ENCODE measurements at places on chromosomes 4 and X. TPM values are rescaled to one million over a fixed set of nuclear protein-coding genes. Genes with fewer than 3 reads are reported as not detected.

DNA sequence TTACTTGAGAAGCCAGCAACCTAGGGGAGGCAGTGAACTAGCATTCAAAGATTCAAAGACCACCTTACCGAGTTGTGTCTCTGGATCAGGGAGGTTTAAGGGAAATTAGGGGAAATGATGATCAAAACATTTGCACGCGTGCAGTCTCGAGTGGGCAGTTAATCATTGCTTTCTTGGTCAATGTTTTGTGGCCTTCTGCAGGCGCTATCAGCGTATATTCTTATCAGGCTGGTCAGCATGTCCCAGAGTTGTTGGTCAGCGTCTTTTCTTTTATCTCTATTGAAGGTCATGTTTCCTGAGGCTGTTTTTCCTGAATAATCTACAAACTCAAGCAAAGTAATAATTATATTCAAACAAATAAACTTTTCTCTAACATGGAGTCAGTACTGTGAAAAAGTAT, 84.0 kb upstream of the ZNF81 start:
- no peaks in the 10 kb centered on the region for H3K27me3 ChIP-seq
- H3K4me3 ChIP-seq: no peak overlapping the region

PHOX2B gene
- total RNA-seq: not detected

JADE3 gene
- total RNA-seq: 2.6 TPM

RAB40AL gene
- not detected for total RNA-seq

GABRG1 gene
- not detected for total RNA-seq

GRID2 gene
- total RNA-seq: not detected

- H3K4me1 ChIP-seq: no peaks in the 10 kb centered on the region
- no peak overlapping the region for H3K4me3 ChIP-seq
- H3K27ac ChIP-seq: no peak overlapping the region
- H3K27me3 ChIP-seq: no peaks in the 10 kb centered on the region
- no peaks in the 10 kb centered on the region for H3K36me3 ChIP-seq
These were observed 313.4 kb upstream of the SLC7A11 start for GRCh38 chr4:138555584-138555983.

GRCh38 chr4:185115827-185116232, 27.2 kb upstream of the SLC25A4 start:
- peak; percentile 45 for DNase-seq
- no peak overlapping the region for H3K4me3 ChIP-seq
- H3K27ac ChIP-seq: peak overlapping the region; percentile 34

GRCh38 chr4:2797545-2798305, 4.8 kb downstream of the SH3BP2 start:
- no peaks in the 10 kb centered on the region for H3K36me3 ChIP-seq
- DNase-seq: peak; percentile 8
- H3K27ac ChIP-seq: peak overlapping the region; percentile 55
- H3K4me3 ChIP-seq: no peak overlapping the region
- peaks cover 48% of the 10 kb centered on the region for H3K4me1 ChIP-seq

DNA sequence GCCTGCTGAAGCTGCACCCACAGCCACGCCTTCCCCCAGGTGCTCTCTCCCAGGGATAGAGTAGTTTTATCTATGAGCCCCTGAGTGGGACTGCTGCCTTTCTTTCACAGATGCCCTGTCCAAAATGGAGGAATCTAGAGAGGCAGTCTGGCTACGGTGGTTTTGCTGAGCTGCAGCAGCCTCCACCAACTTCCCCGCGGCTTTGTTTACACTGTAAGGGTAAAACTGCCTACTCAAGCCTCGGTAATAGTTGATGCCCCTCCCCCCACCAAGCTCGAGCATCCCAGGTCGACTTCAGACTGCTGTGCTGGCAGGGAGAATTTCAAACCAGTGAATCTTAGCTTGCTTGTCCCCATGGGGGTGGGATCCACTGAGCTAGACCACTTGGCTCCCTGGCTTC, 84.5 kb downstream of the PRKG2 start:
- no peaks in the 10 kb centered on the region for H3K4me1 ChIP-seq
- no peak overlapping the region for H3K4me3 ChIP-seq
- H3K27ac ChIP-seq: no peak overlapping the region

DNA sequence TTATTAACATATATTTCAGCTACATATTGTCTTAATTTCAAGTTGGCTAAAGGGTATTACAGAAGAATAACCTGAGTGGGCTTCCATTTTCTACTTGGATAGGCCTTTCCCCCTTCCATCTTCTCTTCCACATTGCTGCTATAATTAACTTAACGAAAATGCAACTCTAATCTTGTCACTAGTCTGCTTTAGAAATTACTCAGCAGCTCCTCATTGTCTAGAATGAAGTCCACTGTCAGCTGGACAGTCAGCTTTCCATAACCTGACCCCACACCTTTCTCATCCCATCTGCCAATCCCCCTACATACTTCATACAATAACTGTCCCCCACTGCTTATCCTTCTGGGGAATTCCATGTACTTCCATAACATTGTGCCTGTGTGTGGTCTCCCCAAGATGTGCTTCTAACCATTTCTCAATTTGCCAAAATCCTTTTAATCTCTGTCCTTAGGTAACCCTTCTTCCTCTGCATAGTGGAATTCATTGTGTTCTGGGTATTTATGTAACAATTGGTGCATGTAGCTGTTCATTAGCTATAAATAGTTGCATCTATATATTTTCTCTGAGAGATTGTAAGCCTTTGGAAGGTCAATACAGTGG, 4.8 kb downstream of the MND1 start:
- H3K4me1 ChIP-seq: peaks cover under 1% of the 10 kb centered on the region
- no peaks in the 10 kb centered on the region for H3K27me3 ChIP-seq
- no peak overlapping the region for H3K27ac ChIP-seq
- no peak overlapping the region for H3K4me3 ChIP-seq
- no peaks in the 10 kb centered on the region for H3K36me3 ChIP-seq

GRCh38 chr4:37908488-37909331, 17.8 kb downstream of the TBC1D1 start:
- H3K4me3 ChIP-seq: peak overlapping the region; percentile 21
- no peak for DNase-seq
- H3K4me1 ChIP-seq: peaks cover 52% of the 10 kb centered on the region
- no peaks in the 10 kb centered on the region for H3K36me3 ChIP-seq
- H3K27me3 ChIP-seq: no peaks in the 10 kb centered on the region
- peak overlapping the region; percentile 55 for H3K27ac ChIP-seq

- peaks cover 32% of the 10 kb centered on the region for H3K4me1 ChIP-seq
- no peaks in the 10 kb centered on the region for H3K27me3 ChIP-seq
- H3K4me3 ChIP-seq: no peak overlapping the region
These were observed 219.7 kb downstream of the PALLD start for GRCh38 chr4:168716406-168717129.

GRCh38 chr4:39825741-39826231, 127.8 kb downstream of the UBE2K start:
- no peaks in the 10 kb centered on the region for H3K36me3 ChIP-seq
- H3K4me1 ChIP-seq: no peaks in the 10 kb centered on the region
- H3K27me3 ChIP-seq: no peaks in the 10 kb centered on the region
- no peak overlapping the region for H3K27ac ChIP-seq
- no peak for DNase-seq

DCAF12L2 gene
- total RNA-seq: not detected

DNA sequence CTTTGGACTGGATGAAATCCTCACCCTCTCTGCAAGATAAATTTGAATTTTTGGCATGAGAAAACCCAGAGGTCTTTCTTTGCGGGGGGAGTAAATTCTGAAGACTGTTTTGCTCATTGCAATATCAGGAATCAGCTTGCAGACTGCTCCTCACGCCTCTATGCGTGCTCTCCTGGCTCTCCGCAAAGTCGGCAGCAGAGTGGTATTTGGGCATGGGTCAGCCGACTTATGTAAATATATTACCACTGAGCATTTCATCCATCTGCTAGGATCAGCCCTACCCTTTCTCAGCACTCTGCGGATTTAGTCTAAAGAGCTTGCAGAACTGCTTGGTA, 288.0 kb downstream of the ASMT start:
- DNase-seq: no peak
- no peak overlapping the region for H3K4me3 ChIP-seq
- peaks cover 2% of the 10 kb centered on the region for H3K27me3 ChIP-seq
- H3K27ac ChIP-seq: no peak overlapping the region
- H3K36me3 ChIP-seq: no peaks in the 10 kb centered on the region

DNA sequence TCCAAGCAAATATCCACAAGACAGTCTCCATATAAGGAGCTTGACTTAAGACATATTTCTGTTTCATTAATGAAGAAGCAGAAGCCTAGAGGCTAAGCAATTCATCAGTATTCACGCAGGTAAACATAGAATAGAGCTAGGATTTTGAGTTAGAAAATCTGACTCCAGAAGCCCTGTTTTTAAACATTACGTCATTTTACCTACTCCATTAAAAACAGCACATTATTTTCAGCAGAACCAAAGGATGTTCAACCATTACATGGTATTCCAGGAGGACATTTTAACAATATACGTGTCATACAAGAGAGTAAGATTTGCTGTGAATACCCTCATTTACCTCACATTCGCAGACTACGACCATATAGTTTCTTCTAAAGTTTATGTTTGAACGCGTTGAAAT, 403.3 kb upstream of the TRAM1L1 start:
- no peaks in the 10 kb centered on the region for H3K36me3 ChIP-seq
- no peak overlapping the region for H3K27ac ChIP-seq
- no peaks in the 10 kb centered on the region for H3K4me1 ChIP-seq
- H3K4me3 ChIP-seq: no peak overlapping the region

GRCh38 chr4:12852338-12853307, 631.5 kb downstream of the RAB28 start:
- no peak overlapping the region for H3K4me3 ChIP-seq
- H3K27ac ChIP-seq: no peak overlapping the region
- no peaks in the 10 kb centered on the region for H3K36me3 ChIP-seq
- no peaks in the 10 kb centered on the region for H3K27me3 ChIP-seq

GRCh38 chrX:55107911-55108310, 19.1 kb downstream of the PAGE2 start:
- no peaks in the 10 kb centered on the region for H3K4me1 ChIP-seq
- no peak overlapping the region for H3K4me3 ChIP-seq

DNA sequence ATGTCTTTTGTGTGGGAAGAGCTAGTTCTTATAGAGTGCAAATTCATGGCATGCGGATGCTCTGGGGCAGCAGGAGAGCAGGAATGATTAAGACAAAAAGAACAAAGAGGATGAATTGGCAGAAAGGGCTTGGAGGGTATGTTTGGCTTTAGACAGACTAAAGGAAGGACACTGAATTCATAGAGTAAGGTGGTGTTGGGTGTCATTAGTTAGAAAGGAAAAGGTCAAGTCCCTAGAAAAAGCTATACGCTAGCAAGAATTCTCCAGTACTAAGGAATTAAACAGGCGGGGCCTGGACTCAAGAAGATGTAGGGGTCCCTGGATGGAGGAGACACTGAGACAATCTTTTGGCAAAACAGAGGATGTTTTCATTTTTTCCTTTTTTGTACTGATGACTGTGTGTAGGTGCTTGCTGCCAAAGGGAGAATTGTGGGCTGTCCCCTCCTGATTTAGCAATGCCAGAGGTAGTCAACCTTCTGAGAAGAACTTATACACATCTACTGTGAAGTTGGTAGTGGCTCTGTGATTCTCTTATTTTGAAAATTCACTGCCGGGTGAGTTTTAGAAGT, 391.0 kb downstream of the SPRY1 start:
- peaks cover 35% of the 10 kb centered on the region for H3K4me1 ChIP-seq
- peak; percentile 27 for DNase-seq
- peak overlapping the region; percentile 68 for H3K27ac ChIP-seq
- H3K27me3 ChIP-seq: no peaks in the 10 kb centered on the region
- no peak overlapping the region for H3K4me3 ChIP-seq

GRCh38 chr4:40196724-40197281, at the start of gene RHOH:
Gene RHOH, plus strand, starts transcription at chr4:40197031. Its CDS starts 46,356 bp downstream, at chr4:40243387.
- H3K36me3 ChIP-seq: no peaks in the 10 kb centered on the region

- H3K36me3 ChIP-seq: no peaks in the 10 kb centered on the region
- no peak overlapping the region for H3K27ac ChIP-seq
- no peak for DNase-seq
- H3K4me3 ChIP-seq: no peak overlapping the region
- no peaks in the 10 kb centered on the region for H3K4me1 ChIP-seq
- no peaks in the 10 kb centered on the region for H3K27me3 ChIP-seq
These were observed 261.6 kb downstream of the EVC2 start for GRCh38 chr4:5446595-5447226.

- H3K4me1 ChIP-seq: no peaks in the 10 kb centered on the region
- no peak for DNase-seq
- no peaks in the 10 kb centered on the region for H3K27me3 ChIP-seq
- H3K36me3 ChIP-seq: no peaks in the 10 kb centered on the region
- no peak overlapping the region for H3K27ac ChIP-seq
These were observed 224.9 kb downstream of the FRMPD4 start for GRCh38 chrX:12363216-12363615.

GUCY1B1 gene
- 8.1 TPM for total RNA-seq

LGI2 gene
- total RNA-seq: 0.31 TPM

GRCh38 chr4:172489861-172490260, 676.7 kb downstream of the GALNTL6 start:
- no peak overlapping the region for H3K27ac ChIP-seq
- no peaks in the 10 kb centered on the region for H3K36me3 ChIP-seq
- no peaks in the 10 kb centered on the region for H3K27me3 ChIP-seq
- no peak for DNase-seq

All from gastrocnemius medialis (tissue), 4 donors.